ENCODE measurements at places on chromosomes 6 and 20.

DNA sequence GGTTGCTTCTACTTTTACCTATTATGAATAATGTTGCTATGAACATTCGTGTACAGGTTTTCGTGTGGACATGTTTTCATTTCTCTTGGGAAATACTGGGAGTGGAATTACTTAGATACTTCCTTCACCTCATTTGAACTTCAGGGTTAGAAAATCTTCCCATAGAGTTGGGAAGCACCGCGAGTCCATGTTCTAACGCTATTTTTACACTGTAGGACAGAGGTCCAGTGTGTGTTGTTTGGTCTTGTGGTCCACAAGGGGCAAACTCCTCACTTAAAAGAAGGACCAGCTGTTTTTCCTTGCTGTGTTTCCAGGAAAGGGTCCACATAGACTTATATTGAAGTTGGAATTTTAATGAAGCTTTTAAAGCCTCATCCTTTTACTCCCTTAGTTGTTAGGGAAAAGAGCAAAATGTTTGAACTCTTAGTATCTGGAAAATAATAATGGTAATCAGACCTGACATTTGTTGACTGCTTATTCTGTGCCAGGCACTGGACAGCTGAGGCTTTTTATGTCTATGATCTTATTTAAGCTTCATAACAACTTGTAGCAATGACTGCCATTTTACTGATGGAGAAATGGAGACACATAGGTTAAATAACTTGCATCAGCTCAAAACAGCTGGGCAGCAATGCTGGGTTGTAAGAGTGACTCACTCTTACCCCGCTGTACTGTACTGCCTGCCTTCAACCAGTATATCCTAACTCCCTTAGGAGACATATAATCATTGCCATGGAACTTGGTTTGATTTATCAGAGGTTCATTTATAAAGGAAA, 52.0 kb downstream of the CDC5L start:
- DNase-seq = no peak

DNA sequence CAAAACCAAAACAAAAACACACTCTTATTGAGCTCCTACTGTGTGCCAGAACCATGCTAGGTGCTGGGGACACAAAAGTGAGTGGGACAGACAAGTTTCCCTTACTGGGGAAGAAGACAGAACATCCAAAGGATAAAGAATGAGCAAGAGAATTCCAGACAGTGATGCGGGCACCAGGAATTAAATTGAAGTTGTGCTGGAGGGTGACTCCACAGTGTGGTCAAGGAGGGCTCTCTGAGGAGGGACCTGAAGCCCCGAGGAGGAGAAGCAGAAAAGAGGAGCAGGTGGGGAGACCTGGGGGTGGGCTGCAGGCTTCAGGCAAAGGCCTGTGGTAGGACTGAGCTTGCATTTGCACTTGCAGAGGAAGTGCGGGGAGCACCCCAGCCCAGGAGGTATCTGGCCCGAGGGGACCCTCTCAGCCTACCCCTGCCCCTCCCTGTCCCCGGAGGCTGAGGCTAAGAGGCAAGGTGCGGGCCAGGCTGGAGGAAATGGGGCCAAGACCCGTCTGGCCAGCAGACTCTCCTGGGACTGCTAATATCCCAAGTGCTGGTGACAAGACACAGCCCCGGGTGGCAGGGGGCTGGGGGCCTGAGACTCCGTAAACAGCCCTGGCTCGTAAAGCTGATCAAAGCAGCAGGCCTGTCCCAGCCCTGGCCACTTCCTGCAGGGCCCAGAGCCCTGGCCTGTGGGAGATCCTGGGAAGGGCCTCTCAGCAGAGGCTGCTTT, 57.1 kb downstream of the SNAI1 start:
- no peak for DNase-seq

GRCh38 chr6:7154341-7155139, 46.8 kb downstream of the RREB1 start:
- no peak for DNase-seq

DNA sequence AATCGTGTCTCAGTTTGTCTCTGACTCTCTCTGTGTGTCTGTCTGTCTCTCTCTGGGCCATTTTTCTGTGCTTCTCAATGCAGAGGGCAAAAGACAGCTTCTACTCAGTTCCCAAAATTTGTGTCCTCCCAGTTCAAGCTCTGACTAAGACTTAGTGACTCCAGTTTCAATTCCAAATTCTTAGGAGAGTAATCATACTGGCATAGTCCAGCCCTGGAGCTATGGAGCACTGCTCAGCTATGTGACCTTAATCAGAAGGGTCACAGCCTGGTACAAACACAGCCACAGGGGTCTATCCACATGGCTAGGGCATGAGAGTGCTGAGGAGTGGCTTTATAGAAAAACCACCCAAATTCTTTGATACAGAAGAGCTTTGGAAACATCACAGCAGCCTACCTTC, 91.9 kb downstream of the FOXF2 start:
- no peak for DNase-seq

DNA sequence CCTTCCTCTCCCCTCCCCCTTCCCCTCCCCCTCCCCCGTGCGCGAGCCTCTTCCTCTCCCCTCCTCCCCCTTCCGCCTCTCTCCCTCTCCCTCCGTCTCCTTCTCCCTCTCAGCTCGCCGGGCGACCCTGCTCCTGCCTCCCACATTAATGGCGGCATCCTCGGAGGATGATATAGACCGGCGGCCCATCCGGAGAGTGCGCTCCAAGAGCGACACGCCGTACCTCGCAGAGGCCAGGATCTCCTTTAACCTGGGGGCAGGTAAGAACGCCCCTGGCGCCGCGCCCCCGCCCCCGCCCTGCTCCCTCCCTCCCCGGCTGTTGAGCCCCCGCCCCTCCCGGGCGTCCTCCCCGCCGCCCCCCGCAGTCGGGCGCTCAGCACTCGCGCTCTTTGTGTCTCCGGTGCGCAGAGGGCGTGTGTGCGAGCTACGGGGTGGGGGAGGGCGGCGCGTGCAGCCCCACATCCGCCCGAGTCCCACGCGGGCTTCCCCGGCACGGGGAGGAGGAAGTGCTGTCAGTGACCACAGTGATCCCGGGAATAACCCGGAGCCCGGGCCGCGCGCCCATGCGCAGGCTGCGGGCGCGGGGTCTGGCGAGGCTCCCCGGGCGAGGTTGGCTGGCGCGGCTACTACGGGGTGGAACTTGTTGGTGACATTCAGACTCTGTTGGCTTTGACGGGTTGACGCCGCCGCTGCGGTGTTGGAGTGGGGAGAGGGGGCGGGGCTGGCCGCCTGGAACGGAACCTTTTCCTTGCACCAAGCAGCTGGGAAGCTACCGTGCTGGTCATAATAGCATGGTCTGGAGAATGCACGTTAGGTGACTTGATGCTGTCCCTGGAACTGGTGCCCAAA, 33.2 kb downstream of the PHACTR1 start:
- DNase-seq = no peak

- no peak for DNase-seq
Observed at GRCh38 chr6:140855520-140855919, 1277.2 kb upstream of the GJE1 start.

- no peak for DNase-seq
Observed at GRCh38 chr6:170139531-170139930, 151.3 kb downstream of the DLL1 start.

- DNase-seq = no peak
Observed at GRCh38 chr6:35071347-35071994, 69.7 kb downstream of the TCP11 start.

DNA sequence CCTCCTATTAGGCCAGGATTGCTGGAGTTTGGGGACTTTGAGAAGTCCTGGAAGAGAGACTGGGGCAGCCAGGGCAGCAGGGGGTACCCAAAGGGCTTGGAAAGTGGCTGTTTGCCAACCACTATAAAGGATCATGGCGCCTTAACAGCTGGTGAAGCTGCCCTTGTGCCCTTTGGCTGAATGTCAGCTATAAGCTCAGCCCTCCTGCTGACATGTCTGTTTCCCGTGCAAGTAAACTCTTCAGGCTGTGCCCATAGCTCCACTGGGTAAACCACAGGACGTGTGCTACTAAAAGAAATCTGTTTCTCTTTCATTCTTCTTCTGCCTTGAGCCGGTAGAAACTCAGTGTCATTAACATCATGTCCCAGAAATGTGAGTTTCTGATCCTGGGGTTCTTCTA, 97.3 kb downstream of the CAP2 start:
- DNase-seq = no peak

DNA sequence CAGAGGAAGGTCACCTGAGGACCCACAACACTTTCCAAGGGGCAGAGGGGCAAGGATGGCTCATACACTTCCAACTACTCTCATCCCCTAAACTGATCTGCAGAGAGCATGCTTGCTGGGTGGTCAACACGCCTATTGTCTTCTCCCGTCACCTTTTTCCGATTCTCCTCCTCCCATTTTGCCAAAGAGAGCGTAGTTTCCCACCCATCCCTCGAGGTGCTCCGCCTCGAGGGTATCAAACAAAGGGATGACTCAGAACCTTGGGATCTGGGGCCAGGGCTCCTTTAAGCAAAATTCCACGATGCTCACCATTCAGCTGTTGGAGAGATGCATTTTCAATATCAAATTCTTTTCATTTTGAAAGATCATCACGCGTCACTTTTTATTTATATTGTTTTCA, 507.5 kb upstream of the SULF2 start:
- no peak for DNase-seq

GRCh38 chr20:23049201-23050075, at the start of gene THBD:
THBD (minus strand) TSS chr20:23049672; CDS start chr20:23049504, 168 bp downstream.
- no peak for DNase-seq

DNA sequence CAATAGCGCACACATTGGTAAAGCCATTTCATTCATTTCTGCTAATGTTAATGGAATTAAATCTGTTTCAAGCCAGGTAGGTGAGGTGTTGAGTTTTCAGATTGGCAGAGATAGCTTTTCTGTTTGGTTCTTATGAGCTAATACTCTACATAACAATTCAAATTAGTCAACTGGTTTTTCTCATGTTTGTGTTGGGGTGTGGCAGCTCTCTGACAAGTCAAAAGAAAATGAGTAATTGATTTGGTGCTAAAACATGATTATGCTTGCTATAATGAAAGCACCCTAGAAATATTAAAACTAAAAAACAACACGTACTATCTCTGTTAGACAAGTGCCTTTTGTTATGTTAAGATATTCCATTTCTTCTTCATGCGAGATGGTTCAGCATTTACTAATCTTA, 13.6 kb downstream of the PPP1R14C start:
- DNase-seq = no peak

GRCh38 chr6:144898052-144898689, 613.0 kb downstream of the UTRN start:
- DNase-seq = no peak

GRCh38 chr6:39188098-39188450, 41.2 kb downstream of the KCNK5 start:
- no peak for DNase-seq

GRCh38 chr20:57577679-57578475, 17.0 kb downstream of the PCK1 start:
- DNase-seq = no peak

DNA sequence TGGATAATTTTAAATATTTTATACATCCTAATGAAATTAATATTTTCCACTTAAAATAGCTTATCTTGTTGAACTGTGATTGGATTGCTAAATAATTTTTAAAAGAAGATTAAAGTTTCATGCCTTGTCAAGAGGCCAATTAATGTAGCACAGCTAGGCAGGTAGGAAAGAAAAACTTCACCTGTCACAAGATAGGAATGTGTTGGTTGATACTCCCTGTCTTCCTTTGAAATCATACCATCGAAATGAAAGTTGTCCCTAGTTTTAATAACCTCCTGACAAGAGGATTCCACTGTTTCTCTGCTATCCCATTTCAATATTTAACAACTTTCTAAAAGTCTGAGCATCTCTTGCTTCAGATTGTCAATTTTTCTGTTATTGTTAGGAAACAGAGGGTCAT, 80.8 kb downstream of the BMP6 start:
- no peak for DNase-seq

DNA sequence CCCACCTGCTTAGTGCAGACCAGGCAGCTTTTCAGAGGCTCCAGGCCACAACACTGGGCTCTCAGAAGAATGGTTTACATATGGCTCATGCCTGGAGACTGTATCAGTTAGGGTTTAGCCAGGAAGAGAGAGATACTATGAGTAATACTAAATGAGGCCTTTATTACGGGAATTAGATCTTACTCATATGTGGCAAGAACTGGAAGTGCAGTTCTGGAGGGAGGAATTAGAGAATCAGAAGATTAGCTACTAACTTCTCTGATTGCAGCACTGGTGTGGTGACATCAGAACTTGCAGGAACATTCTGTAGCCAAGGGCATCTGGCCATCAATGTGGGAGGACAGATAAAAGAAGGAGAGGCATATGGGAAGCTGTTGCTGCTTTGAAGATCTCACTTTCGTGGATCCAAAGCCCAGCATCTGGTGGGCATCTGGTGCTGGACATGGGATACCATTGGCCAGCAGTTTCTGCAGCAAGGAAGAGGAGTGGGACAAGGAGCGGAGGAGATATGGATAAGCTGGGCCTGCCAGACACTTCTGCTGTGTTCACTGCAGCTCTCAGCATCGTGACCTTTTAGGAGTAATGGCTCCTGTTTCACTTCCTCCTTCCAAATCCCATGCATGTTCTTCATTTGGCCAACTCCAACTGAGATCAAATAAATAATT, 248.5 kb downstream of the BTBD3 start:
- no peak for DNase-seq

- DNase-seq = no peak
Observed at GRCh38 chr20:13422637-13423036, 201.6 kb downstream of the ISM1 start.

- DNase-seq = peak; percentile 50
Observed at GRCh38 chr20:38217791-38218565, 42.6 kb downstream of the KIAA1755 start.

DNA sequence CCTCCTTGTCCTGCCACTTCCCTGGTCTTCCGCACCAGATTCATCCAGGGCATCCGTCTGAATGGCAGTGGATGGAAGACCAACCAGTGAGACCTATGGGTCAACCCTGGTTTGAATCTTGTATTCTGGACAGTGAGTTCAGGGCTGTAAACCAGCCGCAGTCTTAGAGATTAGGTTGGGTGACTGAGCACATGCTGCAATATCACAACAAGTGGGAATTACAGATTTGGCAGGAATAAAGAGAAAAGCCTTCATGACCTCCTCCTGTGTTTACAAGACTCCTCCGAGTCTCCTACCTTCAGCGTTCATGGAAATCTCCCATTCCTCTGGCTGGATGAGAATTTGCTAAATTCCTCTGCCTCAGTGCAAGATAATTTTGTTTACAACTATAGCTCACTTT, 9.9 kb downstream of the ECI2 start:
- DNase-seq = no peak

DNA sequence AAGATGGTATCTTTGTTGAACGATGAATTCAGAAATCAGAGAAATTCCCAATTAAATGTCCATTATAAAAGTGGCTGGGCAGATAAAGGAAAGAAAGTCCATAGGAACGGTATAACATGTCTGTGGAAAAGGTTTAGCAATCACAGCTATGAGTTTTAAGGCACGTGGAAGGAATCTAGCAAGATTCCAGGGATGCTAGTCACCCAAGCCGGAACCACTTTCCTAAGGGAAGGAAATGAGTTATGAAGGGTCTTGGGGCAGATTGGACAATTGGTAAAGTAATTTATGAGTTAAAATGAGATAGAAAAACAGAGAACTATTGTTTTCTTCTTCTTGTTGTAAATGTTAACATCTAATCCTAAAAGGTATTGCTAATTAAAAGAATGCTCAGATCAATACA, 384.8 kb downstream of the ADGRB3 start:
- no peak for DNase-seq
